ENCODE measurements at places on chromosomes 16 and 17.

DNA sequence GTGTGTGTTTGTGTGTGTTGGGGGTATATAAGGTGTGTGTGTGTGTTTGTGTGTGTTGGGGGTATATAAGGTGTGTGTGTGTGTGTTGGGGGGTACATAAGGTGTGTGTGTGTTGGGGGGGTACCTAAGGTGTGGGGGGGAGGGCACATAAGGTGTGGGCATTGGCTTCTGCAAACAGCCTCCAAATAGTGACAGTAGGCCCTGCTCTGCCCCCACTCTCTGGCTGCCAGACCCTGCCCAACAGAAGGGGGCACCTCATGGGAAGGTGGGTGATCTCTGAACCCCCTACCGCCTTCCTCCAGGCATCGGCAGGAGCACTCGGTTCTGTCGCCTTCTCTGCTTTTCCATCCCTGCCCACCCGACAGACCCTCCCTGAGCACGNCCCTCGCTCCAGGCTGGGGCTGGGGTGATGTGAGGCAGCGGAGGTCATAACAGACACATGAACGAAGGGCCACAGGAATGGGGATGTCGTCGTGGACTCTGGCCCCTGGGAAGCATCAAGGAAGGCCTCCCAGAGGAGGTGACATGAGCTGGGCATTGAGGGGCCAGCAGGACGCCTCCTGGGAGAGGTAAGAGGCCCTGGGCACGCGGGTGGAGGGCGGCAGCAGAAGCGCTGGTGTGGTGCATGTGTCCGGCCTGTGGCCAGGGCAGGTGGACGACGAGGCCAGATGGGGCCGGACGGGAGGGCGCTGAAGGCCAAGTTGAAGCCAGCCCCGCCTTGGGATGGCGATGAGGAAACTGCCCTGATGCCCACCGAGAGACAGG lies 136.6 kb upstream of the RPH3AL start:
- DNase-seq, result no peak

DNA sequence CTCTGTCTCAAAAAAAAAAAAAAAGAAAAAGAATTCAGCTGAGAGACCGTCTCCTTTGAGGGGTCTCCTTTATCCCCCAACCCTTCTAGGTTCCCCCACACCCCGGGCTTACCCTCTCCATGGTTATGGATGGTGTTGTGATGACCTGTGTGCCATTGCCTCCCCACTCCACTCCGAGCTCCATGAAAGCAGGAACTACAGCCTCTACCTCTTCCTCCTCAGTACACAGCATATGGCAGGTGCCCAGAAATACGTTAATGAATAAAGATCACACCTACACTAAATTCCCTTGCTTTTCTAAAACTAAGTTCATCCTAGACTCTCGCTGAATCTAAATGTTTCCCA lies 17.2 kb downstream of the COPRS start:
- no peak for DNase-seq

DNA sequence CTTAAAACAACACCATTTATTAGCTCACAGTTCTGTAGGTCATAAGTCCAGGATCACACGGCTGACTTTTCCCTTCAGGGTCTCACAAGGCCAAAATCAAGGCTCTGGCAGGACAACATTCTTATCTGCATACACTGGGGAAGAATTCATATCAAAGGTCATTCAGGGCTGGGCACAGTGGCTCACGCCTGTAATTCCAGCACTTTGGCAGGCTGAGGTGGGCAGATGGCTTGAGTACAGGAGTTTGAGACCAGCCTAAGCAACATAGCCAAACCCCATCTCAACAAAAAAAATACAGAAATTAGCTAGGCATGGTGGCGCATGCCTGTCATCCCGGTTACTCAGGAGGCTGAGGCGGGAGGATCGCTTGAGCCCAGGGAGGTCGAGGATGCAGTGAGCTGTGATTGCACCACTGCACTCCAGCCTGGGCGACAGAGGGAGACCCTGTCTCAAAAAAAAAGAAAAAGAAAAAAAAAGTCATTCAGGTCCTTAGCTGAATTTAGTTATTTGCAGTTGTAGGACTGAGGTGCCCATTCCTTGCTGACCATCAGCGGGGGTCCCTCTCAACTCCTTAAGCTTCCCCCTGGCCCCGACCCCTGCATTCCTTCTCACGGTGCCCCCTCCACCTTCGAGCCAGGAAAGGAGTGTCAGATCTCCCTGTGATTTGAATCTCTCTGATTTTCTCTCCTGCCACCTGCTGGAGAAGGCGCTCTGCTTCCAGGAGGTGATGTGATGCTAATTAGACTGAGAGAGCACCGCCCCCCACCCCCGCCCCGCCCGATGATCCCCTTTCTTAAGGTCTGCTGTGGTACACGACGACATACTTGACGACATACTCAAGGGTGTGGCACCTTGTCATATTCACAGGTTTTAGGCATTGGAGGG lies 91.8 kb upstream of the CLEC18A start:
- DNase-seq, result no peak

GRCh38 chr16:56237451-56237930 lies 46.2 kb downstream of the GNAO1 start:
- no peak for DNase-seq

DNA sequence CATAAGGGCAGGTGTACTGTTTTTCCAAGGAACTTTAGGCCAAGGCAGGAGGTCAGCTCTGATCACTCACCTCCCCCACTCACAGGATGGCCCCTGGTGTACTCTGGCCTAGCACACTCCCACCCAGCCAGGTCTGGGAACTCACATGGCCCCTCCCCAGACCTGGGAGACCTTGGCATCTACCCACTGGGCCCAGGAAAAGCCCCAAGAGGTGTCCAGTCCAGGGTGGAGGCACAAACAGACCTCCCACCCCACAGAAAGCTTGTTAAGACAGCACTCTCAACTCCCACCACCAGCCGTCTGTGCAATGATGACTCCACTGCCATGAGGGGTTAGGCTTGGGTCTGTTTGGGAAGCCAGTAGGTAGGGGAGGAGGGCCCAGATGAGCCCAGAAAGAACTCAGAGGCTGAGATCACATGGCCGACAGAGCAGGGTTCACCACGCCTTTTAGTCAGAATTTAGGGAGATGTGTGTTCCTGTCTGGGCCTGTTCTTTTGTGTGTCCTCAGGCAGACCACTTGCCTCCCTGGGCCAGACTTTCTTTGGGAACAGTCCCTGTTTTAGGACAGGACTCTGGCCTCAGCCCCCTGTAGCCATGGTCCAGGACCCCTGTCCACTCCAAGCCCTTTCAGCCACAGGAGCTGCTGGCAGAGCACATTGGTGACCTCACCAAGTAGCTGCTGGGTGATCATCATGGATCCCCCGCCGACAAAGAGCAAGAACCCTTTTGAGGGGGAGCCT lies 12.1 kb upstream of the CBFB start:
- DNase-seq, result no peak

DNA sequence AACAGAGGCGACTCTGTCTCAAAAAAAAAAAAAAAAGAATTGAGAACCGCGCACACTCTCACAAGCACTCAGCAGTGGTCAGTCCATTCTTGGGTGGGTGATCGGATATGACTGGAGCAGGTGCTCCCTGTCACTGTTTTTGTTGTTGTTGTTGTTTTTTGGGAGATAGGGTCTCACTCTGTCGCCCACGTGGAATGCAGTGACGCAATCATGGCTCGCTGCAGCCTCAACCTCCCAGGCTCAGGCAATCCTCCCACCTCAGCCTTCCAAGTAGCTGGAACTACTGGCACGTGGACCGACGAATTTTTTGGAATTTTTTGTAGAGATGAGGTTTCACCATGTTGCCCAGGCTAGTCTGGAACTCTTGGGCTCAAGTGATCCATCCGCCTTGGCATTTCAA lies 30.0 kb downstream of the RAB11FIP3 start:
- DNase-seq, result no peak

Measured in NCI-H1436 treated with DMSO at 0.1 percent for 48 hours (cell line).